ENCODE measurements at places on chromosomes 3 and 15.

DNA sequence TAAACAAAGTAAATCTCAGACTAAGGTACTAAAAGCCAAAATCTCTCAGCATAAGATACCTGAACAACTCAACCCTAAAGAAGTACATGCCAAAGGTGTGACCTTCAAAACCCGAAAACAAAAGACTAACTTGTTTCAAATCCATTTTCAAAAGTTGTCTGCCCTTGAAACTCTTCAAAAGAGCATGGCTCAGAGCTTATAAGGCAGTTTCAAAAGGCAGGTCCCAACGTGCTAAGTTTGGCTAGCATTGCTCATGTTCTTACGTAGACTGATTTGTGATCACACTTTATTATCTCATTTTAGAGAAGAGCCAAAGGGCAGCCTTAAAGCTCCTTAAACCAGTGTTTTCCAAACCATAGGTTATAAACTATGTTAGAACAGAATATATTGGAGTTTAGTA is 112.2 kb downstream of the FEZF2 start:
- DNase-seq = no peak

DNA sequence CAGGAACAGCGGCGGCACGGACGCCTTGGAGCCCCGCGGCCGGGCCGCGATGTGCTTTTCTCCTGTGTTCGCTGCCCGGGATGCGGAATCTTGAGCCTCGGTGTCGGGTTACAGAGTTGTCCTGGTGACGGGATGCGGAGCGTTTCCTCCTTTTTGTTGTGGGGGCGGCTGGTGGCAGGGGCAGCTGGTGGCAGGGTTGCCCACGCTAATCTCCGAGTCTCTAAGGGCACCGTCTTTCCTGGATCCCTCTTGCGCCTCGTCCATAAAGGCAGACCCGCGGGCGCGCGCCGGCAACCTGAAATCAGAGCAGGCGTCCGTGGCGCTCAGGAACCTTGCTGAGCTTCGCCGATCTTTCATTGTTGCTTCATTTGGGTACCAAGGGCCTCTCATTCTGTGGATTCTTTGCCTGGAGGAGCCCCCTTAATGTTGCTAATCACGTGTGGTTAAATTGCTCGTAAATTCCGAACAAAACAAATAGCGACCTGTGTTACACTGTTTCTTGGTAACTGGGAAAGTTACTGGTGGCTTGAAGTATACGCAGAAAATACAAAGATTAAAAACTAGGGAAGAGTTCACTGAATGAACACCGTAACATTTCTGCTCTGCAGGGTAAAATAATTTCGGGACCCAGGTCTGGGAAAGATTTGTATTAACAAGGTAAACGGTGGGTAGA is 844 bp upstream of the PFN2 start:
- peak; percentile 6 for DNase-seq

- no peak for DNase-seq
Measured at GRCh38 chr3:32453346-32453745, 49.3 kb downstream of the CMTM6 start.

GRCh38 chr15:20352241-20353200 is 189.1 kb downstream of the GOLGA6L6 start:
- DNase-seq = no peak

DNA sequence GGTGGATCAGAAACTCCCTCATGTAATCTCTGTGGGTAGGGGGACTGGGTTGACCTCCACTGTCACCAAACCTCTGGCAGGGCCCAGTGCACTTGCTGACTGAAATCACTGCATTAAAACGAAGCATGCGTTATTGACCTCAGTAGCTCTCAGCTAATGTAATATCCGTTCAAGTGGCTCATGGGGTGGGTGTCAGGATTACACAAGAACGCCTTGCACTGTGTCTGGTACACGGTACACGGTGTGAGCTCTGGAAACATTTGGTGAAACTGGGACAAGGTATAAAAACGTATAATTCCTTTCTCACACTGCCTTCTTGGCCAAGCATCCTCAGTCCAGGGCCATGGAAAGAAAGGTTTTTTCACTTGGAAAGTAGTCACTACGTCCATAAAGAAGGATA is 11.9 kb downstream of the LRTM1 start:
- DNase-seq = no peak

GRCh38 chr15:58746174-58746573 is 3.3 kb downstream of the ADAM10 start:
- no peak for DNase-seq

- no peak for DNase-seq
Measured at GRCh38 chr15:40283615-40284300, 894 bp upstream of the ANKRD63 start.

DNA sequence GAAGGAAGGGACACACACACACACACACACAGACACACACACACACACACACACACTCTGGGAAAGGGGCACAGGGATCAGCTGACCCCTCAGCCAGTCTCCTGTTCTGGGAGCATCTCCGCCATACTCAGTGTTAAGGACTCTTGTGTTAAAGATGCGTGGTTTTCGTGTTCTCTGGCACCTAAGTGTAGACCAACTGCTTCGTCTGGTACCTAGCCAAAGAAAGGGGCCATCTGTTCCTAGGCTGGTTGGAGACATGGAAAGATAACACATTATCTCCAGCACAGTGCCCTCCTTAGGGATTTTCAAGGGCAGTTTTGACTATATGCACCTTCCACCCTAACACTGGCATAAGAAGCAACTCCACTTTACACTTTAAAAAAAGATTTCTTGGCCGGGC is 65.1 kb downstream of the EPHB1 start:
- no peak for DNase-seq

DNA sequence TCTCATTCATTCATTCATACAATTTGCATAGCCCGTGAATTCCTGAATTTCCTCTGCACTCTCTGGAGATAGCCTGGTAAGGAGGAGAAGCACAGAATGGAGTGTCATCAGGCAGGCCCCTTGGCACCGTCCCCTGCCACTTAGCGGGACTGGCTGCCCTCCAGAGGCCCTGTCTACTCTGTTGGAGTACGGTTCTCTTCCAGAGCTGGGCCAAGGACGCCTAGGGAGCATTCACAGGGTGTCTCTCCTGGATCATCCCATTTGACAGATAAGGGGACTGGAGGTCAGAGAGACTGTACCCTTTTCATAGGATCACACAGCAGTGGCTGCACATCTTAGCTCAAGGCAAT is 48.0 kb downstream of the PTH1R start:
- DNase-seq = no peak

DNA sequence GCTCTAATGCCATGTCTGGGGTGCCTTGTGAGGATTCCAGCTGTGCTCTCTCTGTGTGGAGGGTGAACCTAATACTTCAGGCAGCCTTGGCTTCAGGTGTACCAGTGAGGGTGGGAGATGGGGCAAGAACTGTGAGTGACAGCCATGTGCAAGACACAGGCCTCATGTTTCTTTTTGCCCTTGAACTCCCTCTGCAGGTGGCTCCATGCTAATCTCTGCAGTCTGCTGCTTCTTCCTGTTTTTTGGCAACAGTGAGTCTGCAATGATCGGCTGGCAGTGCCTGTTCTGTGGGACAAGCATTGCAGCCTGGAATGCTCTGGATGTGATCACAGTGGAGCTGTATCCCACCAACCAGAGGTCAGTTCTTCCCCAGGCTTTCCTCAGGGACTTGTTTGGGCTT is 189.3 kb downstream of the SV2B start:
- no peak for DNase-seq

GRCh38 chr15:63366451-63366850 is 15.2 kb downstream of the CA12 start:
- DNase-seq = no peak

- no peak for DNase-seq
Measured at GRCh38 chr3:69182588-69183316, 60.4 kb upstream of the LMOD3 start.

DNA sequence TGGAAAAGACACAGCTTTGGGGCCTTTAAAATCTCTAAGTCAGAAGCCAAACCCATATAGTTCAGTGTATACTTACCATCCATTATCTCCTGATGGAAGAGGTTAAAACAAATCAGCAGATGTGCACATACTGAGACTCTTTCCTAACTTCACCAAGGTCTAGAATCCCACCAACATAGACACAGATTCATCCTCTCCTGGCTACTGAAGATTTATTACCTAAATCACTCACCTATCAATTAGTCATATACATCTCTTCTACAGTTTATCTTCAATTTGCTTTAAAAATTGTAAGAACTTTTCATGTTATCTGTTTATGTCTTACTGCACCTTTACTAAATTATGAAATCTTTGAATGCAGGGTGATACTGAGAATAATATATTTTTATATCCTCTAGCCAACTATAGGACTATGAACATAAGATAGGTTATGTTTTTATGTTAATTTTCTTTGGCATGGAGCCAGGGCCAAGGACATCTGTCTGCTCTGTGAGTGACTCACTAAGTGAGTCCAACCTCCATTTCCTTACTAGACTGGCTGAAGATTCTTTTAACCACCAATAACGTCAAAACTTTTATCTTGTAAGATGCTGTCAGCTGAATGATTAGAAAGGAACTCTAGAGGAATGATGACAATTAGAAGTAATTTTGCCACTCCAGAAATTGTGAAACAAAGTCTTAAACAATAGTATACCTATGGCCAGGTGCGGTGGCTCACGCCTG is 397.6 kb downstream of the FOXP1 start:
- peak; percentile 15 for DNase-seq

GRCh38 chr3:21256932-21257331 is 494.1 kb downstream of the ZNF385D start:
- no peak for DNase-seq

GRCh38 chr15:96889734-96890480 is 559.4 kb downstream of the NR2F2 start:
- DNase-seq = no peak

DNA sequence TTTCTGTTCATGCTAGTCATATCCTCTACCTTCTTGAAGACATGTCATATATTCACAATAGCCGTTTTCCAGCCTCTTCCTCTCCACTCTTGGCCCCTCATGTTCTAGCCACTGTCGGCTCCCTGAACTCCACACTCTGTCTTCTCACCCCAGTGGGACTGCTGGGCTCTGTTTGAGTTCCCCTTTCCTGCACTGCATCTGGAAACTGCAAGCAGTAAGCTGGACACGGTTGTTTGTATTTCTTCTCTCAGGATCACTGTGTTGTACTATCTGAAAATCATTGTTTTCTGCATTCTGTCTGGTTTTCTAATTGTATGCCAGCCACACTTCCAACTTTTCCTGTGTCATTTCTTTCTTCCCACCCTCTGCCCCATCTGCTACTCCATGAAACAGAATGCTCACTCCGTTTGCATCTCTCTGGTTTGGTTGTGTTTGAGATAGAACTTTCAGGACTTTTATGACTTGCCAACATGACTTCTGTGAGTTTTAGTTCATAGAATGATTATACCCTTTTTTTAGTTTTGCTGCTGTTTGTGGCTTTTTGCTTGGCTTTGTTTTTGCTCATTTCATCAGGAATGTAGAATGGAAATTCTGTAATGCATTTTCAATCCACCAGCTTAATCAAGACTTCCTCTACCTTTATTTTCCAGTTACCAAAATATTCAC is 192.3 kb downstream of the PLCL2 start:
- DNase-seq = no peak

DNA sequence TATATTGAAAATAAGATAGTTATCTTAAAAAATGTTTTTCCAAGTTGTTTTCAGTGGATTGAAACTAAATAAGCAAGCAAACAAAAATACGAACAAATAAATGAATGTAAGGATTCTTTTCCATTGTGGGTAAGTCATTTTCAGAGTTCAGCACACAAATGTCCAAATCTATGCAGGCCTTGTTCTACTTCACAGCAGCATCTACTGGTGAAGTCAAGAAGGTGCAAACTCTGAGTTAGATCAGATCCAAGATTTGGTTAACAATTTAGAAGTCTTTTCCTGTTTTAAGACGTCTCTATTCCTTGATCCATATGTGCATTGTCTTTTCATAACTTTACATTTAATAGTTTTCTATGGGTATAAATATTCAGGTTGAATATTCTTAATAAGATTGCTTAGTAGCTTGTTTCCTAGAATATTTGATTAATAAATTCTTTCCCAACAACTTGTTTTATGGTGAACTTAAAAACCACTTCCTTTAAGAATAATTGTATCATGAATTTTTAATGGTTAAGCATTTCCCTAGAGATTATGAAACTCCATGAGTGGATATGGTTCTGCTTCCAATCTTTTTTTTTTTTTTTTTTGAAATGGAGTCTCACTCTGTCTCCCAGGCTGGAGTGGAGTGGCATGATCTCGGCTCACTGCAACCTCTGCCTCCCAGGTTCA is 10.5 kb downstream of the PTX3 start:
- DNase-seq = no peak

- no peak for DNase-seq
Measured at GRCh38 chr15:33701304-33701696, 267.0 kb upstream of the CHRM5 start.

DNA sequence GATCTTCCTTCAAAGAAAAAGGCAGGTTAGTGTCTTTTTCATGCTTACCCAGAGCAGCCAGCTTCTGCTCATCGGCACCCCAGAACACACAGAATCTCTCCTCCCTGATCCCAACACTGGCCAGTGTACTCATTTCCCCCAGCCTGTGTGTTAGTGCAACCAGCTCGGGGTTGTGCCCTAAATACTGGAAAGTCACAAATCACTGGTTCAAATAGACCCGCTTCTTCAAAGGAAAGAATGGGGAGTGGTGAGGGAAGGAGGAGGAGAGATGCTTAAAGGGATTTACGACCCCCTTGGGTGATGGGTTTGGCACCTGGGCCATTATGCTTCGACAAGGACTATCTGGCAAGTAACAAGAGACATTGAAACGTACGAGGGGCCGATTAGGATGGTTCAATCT is 114.0 kb downstream of the FOXB1 start:
- DNase-seq = no peak

GRCh38 chr3:148755570-148755969 is 57.9 kb downstream of the AGTR1 start:
- no peak for DNase-seq

- no peak for DNase-seq
Measured at GRCh38 chr3:8816106-8816505, 46.7 kb upstream of the OXTR start.

- no peak for DNase-seq
Measured at GRCh38 chr3:15602146-15602536, 596 bp downstream of the BTD start.

DNA sequence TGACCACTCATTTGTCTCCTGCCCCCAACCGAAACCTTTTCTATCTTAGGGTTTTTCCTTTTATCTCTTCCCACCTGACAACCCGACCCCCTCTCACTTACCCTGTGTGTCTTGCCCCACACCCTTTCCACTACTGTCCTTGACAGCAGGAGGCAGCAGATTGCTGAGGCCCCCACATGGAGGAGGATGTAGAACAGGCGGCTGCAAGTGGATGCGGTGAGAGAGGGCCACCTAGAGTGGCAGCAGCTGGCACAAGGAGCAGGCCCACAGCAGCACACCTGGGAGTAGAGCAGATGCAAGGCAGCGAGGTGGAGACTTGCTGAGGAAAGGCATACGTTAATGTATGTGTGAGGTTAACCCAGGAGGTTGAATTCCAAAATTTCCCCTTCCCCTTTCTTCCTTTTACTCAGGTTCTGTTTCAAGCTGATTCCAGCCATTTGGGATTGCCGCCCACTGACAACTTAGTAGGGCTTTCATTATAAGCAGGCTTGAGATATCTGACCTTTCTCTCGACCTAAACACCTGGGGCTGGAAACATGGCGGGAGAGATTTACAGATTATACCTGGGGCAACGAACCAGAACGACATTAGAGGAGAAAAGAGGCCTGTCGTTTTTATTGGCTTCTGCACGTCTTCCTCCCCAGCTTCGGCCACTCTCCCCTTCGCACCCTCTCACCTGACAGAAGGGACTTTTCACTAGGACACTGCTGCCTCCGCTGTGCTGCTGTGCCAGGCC is 643 bp downstream of the SERINC4 start:
- no peak for DNase-seq

- peak; percentile 24 for DNase-seq
Measured at GRCh38 chr15:24772686-24773373, 97.3 kb downstream of the NPAP1 start.
